CD4-positive, alpha-beta memory T cell (primary cell): ENCODE measurements at places on chromosomes 1 and 21. TPM values are rescaled to one million over a fixed set of nuclear protein-coding genes. Genes with fewer than 3 reads are reported as not detected.

- DNase-seq: no peak
Observed at GRCh38 chr1:239844833-239845232, 246.8 kb upstream of the FMN2 start.

- DNase-seq: no peak
Observed at GRCh38 chr1:213927846-213928245, 59.9 kb upstream of the PROX1 start.

DNA sequence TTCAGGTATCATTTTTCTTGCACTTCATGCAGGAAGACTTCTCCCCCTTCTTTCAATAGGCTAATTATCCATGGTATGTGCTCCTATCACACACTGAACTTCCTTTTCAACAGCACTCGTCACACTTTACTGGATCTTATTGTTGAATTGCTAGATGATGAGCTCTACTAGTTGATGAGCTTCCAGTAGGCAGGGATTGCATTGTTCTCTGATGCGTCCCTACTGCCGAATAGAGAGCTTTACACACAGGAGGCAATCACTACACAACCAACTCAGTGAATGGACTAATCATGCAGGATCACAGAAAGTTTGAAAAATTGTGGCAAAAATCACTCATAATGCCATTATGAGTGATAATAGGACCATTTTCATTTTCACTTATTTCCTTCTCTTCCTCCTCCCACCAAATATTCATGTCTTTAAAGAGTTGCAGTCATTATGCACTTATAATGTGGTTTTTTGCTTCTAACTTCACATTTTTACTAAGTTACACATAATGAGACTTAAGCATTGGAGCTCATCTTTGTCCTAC lies 128.1 kb upstream of the ZNF648 start:
- DNase-seq: no peak

DNA sequence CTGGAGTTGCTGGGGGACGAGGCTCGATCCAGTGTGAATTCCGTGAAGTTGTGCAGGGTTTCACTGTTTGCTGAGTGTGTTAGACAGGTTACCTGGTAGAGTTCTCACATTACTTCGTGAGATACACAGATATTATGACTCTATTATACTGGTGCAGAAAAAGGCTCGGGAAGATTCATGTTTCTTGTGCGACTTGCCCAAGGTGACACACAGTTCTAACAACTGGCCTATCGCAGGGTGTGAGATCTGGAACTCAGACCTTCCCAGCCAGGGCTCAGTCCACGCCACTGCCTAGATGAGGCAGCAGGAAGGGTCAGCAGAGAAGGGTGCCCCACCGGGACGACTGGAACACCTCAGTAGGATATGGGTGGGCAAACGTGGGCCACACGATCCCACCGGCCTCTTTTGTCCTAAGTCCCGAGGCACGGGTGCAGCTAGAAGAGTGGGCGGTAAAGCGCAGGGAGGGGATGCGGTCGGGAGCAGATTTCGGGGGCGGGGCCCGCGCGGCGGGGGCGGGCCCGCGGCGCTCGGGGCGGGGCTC lies 296 bp upstream of the RNPEP start:
- no peak for DNase-seq

- no peak for DNase-seq
Observed at GRCh38 chr1:33366762-33367484, 46.0 kb upstream of the A3GALT2 start.

GRCh38 chr21:37389456-37389855 lies 22.9 kb downstream of the DYRK1A start:
- DNase-seq: no peak

- no peak for DNase-seq
Observed at GRCh38 chr1:89170170-89171066, 5.4 kb downstream of the GBP7 start.

GRCh38 chr1:227741166-227741870 lies 6.1 kb downstream of the SNAP47 start:
- DNase-seq: no peak

GRCh38 chr1:59776960-59777852 lies 37.5 kb upstream of the HOOK1 start:
- no peak for DNase-seq

DNA sequence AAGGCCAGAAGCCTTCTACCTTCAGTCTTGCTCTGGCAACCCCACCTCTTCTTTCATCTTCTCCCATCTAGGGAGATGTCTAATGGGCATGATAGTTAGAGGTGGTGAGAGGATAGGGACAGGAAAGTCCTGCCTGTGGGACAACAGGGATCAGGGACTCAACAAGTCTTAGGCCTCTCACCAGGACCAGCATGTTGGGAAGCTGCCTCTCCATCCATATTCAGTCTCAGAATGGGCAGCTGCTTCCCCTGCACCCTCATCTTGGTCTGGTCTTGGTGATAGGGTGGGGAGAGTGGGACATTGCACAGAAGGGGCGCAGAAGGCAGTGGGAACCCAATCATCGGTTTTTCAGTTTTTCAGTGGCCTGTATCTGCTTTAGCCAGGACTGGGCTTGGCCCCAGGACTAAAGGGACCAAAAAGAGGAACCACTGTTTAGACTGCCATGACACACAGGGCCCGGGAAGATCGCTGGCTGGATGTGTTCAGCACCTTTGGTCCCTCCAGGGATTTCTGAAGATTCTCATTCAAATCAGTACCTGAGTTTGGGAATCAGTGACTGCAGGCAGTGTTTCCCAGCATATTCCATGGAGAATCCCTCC lies 12.7 kb downstream of the RHEX start:
- no peak for DNase-seq

ICOSLG gene
- 4.9 TPM for total RNA-seq

OR2L2 gene
- total RNA-seq: 0.17 TPM

TMEM53 gene
- 1.7 TPM for total RNA-seq
